ENCODE measurements at places on chromosomes 12 and 14. TPM values are rescaled to one million over a fixed set of nuclear protein-coding genes. Genes with fewer than 3 reads are reported as not detected.
A peak's percentile ranks its signal among the peaks of the same experiment; 100 is the strongest.

GRCh38 chr12:13268581-13268980 lies 72.1 kb downstream of the EMP1 start:
- DNase-seq = no peak
- no peaks in the 10 kb centered on the region for H3K4me1 ChIP-seq
- no peak overlapping the region for H3K27ac ChIP-seq

GRCh38 chr12:105322070-105322469 lies 8.4 kb upstream of the C12orf75 start:
- no peaks in the 10 kb centered on the region for H3K36me3 ChIP-seq
- H3K27me3 ChIP-seq = no peaks in the 10 kb centered on the region
- DNase-seq = no peak
- no peaks in the 10 kb centered on the region for H3K4me1 ChIP-seq
- H3K4me3 ChIP-seq = no peak overlapping the region
- H3K27ac ChIP-seq = no peak overlapping the region

DNA sequence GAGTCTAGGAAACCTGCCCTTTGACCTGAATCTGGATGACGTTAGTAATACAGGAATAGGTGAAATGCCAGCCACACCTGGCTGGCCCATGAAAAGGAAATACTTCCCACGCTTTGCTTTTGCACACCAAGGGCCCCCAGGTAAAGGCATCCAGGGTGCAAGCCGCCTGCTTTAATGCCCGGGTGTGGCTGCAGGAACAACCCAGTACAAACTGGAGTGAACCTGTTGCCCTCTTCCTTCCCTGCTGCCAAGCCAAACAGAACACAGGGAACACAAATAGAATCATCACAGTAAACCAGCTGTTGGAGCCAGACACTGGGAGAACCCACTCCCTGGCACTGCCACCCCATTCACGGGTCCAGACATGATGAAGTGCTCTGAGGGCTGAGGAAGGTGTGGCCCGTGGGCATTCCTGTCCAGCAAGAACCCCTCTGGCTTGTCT lies 24.2 kb upstream of the FOS start:
- H3K4me3 ChIP-seq = no peak overlapping the region
- no peaks in the 10 kb centered on the region for H3K36me3 ChIP-seq
- no peak for DNase-seq
- H3K4me1 ChIP-seq = peaks cover 11% of the 10 kb centered on the region

DNA sequence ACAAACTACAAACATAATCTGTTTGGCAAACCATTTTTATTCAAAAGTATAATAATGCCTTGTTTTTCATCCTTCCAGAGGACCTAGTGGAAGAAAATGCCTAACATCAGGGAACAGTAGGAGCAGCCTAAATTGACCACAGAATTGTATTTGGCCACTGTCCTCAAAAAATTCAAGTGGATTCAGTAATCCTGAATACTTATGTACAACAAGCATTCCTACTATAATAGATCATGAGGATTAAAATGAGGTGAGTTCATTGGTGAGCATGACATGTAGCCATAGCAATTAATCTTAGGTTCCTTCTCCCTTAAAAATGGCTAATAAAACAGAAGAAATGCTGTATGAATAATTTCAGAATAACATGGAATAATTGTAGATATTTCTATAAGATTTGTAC lies 209.3 kb downstream of the DAD1 start:
- H3K4me1 ChIP-seq = peaks cover 17% of the 10 kb centered on the region
- no peak for DNase-seq
- no peaks in the 10 kb centered on the region for H3K36me3 ChIP-seq

DNA sequence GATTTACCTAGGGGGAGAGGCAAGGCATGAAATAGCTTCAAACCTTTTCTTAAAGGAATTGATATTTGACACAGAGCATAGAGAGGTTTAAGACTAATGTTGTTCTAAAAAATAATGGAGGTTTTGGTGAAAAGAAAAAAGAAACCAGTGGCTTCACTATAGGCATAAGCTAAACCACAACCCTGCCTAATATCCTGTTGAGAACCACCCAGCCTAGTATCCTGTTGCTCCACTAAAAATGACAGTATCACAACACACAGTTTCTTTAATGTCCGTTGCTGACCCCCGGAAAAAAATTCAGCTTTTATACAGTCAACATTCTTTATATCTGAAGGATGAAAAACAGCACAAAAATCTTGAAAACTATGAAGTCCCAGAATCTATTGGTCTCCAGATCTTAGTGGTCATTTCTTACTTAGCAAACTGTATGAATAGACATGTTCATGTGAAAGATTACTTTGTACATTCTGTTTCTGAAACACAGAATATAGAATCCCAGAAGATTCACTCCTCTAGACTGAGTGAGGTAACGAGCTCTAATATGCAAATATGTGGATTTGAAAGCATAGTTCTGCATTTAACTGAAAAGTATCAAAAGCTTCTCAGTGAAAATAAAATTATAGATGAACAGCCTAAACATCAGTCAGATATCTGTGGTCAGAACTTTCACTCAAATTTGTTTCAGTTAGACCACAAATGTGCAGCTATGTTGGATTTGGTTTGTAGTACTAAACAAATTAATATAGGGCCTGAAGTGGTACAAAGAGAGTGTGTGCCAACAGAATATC lies 40.5 kb downstream of the GALC start:
- H3K27me3 ChIP-seq = no peaks in the 10 kb centered on the region
- no peaks in the 10 kb centered on the region for H3K36me3 ChIP-seq
- H3K4me1 ChIP-seq = no peaks in the 10 kb centered on the region
- no peak overlapping the region for H3K4me3 ChIP-seq

DNA sequence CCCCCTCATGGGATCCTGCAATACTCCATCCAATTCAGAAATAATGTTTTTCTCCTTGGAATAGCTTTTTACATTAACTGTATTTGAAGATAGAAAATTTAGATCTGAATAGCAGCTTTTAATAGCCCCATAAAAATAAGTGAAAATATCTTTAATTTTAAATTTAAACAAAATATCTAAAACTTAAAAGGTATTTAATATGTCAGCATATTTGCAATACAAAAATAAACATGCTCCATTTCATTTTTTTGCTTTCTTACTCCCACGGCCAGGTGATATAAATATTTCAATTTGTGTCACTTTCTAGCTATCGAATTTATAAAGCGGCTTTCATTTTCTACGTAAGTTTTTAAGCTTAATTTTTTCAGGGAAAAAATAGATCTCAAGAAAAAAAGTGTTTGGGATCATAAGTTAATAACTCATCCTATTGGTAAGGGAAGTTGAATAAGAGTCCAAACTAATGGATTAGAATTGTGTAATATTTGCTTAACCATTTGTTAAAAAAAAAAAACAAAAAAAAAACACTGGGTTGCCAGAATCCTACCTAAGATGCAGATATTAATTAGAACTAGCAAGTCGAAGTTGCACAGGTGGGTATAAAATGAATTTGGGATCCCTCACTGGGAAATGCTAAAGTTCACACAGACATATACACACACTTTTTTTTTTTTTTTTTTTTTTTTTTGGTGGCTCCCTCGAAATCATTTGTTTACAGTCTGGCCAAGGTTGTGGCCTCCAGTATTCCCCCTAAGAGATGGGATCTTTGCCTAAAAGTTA lies 47.6 kb downstream of the PPP2R5C start:
- no peak for DNase-seq
- H3K4me3 ChIP-seq = peak overlapping the region; percentile 67
- H3K27me3 ChIP-seq = no peaks in the 10 kb centered on the region
- H3K27ac ChIP-seq = peak overlapping the region; percentile 98

Gene ASPG
- total RNA-seq = 0.83 TPM

Gene JPH4
- 0.82 TPM for total RNA-seq

- no peak overlapping the region for H3K27ac ChIP-seq
- no peaks in the 10 kb centered on the region for H3K4me1 ChIP-seq
- no peak overlapping the region for H3K4me3 ChIP-seq
Measured at GRCh38 chr12:28872654-28873268, 276.3 kb upstream of the FAR2 start.

Gene KRT5
- total RNA-seq = not detected

GRCh38 chr14:53432378-53432802 lies 279.3 kb upstream of the DDHD1 start:
- no peak for DNase-seq
- no peaks in the 10 kb centered on the region for H3K36me3 ChIP-seq

DNA sequence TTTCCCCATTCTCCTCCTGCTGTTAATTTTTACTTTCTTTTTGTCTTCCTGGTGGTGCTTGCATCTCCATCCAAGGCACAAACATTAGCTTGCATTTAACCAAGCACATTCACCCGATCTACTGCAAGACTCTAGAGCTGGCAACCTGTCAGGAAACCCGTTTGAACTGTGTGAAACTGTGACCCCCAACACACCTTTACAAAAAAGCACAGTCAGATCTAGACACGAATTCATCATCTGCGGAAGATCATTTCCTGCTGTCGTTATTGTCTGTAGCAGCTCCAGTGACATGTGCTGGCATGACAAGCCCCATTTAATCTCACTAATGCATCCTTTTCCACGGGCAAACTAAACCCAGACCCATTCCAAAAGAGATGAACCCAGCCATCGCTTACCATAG lies 340.5 kb downstream of the VRK1 start:
- no peaks in the 10 kb centered on the region for H3K4me1 ChIP-seq
- no peaks in the 10 kb centered on the region for H3K36me3 ChIP-seq
- no peak overlapping the region for H3K27ac ChIP-seq
- DNase-seq = no peak

DNA sequence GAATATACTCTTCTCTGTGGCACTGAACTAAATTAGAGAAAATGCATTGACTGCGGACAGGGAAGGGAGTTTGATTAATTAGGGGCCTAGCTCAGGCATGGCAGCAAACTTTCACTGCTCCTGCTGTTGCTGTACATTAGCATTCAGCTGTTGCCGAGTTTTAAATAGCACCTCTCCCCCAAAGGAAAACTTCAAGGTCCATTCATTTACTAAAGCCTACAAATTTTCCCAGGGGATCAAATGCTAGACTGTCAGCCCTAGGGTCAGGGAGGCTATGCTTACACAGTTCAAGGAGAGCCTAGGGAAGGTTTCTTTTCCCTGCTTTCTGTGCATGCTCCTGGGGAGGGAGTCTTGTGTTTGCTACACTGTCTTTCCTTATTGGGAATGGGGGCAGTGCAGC lies 60.0 kb upstream of the GZMB start:
- H3K4me3 ChIP-seq = no peak overlapping the region
- H3K36me3 ChIP-seq = no peaks in the 10 kb centered on the region
- no peaks in the 10 kb centered on the region for H3K27me3 ChIP-seq
- no peak overlapping the region for H3K27ac ChIP-seq
- DNase-seq = no peak

- DNase-seq = no peak
- no peak overlapping the region for H3K4me3 ChIP-seq
- no peak overlapping the region for H3K27ac ChIP-seq
- H3K4me1 ChIP-seq = no peaks in the 10 kb centered on the region
- no peaks in the 10 kb centered on the region for H3K27me3 ChIP-seq
Measured at GRCh38 chr12:60114169-60114568, 518.3 kb downstream of the SLC16A7 start.

- H3K4me3 ChIP-seq = no peak overlapping the region
- no peak overlapping the region for H3K27ac ChIP-seq
Measured at GRCh38 chr12:64347630-64348029, 42.9 kb downstream of the C12orf56 start.

DNA sequence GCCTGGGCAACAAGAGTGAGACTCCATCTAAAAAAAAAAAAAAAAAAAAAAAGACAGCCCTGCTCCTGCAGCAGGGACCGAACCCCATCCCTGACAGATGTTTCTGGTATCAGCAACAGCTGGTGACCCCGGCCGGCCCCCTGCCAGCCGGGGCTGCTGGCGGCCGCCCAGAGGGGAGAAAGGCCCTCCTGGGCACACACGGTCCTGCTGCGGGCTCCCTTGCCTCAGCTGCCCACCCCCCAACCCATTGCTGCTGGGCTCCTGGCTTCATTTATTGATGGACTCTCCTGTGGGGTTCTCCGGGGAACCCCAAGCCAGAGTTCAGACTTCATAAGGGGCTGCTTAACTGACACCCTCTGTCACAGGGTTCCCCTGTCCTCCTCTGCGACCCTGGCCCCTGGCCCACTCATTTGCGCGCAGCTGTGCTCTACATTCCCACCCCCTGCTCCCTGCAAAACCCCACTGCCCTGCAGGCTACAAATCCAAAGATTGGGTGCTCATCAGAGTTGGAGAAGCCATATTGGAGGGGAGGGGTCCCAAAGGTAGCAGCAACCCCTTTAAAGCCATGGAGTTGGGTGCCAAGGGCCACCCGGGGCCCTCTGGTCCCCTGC lies 103.6 kb upstream of the RTL1 start:
- no peak overlapping the region for H3K4me3 ChIP-seq
- DNase-seq = peak; percentile 57
- H3K27ac ChIP-seq = no peak overlapping the region
- H3K36me3 ChIP-seq = no peaks in the 10 kb centered on the region

- no peaks in the 10 kb centered on the region for H3K4me1 ChIP-seq
- no peaks in the 10 kb centered on the region for H3K27me3 ChIP-seq
- H3K4me3 ChIP-seq = no peak overlapping the region
- no peak overlapping the region for H3K27ac ChIP-seq
- H3K36me3 ChIP-seq = no peaks in the 10 kb centered on the region
Measured at GRCh38 chr12:62763861-62764645, 170.9 kb downstream of the PPM1H start.

GRCh38 chr12:76548222-76548837 lies 11.2 kb downstream of the OSBPL8 start:
- no peaks in the 10 kb centered on the region for H3K36me3 ChIP-seq
- DNase-seq = no peak
- peaks cover 19% of the 10 kb centered on the region for H3K4me1 ChIP-seq
- H3K27ac ChIP-seq = no peak overlapping the region
- H3K4me3 ChIP-seq = no peak overlapping the region
- H3K27me3 ChIP-seq = no peaks in the 10 kb centered on the region

Gene APOF
- total RNA-seq = not detected

Gene DBX2
- total RNA-seq = 0.16 TPM

DNA sequence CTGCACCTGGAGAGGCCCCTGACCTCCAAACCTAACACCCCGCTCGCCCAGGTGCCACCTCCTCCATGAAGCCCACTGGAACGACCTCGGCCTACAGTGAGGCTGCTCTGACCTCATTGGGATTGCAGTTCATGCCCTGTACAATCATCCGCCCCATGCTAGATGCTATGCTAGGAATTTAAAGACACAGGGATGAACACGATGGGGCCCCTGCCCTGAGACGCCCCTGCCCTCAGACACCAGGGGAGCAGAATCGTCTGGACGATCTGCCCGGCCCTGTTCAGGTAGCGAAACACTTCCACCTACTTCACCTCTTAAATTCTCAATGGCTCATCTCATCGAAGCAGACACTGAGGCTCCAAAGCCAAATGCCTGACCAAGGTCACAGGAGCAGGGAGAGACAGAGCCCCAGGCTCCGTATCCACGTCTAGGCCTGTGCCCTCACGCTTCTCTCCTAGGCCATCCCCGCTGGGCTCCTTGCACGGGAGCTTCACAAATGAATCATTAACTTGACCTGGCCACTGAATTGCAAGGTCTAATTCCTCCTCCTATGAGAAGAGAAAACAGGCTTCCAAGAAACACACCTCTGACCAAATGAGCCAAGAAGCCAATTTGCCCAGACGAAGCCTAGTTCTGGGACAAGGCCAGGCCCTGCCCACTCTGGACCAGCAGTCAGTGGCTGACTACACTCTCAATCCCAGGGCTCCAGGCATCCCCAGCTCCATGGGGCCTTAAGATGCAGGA lies 35.2 kb downstream of the SCARB1 start:
- no peak for DNase-seq
- no peak overlapping the region for H3K27ac ChIP-seq
- H3K27me3 ChIP-seq = no peaks in the 10 kb centered on the region
- peaks cover 2% of the 10 kb centered on the region for H3K4me1 ChIP-seq
- no peak overlapping the region for H3K4me3 ChIP-seq

Data from sigmoid colon (tissue), 7 donors.